Cardiac septum (tissue), 1 donor: ENCODE measurements at places on chromosomes 3 and 15. TPM values are rescaled to one million over a fixed set of nuclear protein-coding genes. Genes with fewer than 3 reads are reported as not detected.
A peak's percentile ranks its signal among the peaks of the same experiment; 100 is the strongest.

DNA sequence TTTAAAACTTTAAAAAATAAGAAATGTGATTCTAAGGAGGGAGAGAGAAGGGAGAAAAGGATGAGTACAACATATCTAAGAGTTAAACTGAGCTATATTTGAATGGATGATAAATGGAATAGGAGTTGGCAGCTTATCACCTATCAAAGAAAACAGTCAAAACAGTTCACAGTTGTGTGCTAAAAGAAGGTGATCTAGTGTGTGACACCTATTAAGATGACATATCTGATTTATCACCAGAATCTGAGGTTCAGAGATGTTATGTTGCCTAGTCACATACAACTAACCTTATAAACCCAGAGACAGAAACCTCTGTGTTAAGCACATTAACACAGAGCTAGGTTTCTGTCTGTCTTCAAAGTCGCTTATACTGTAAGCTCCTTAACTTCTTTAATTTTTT, 3.0 kb downstream of the ATP13A3 start:
- no peak for DNase-seq

DNA sequence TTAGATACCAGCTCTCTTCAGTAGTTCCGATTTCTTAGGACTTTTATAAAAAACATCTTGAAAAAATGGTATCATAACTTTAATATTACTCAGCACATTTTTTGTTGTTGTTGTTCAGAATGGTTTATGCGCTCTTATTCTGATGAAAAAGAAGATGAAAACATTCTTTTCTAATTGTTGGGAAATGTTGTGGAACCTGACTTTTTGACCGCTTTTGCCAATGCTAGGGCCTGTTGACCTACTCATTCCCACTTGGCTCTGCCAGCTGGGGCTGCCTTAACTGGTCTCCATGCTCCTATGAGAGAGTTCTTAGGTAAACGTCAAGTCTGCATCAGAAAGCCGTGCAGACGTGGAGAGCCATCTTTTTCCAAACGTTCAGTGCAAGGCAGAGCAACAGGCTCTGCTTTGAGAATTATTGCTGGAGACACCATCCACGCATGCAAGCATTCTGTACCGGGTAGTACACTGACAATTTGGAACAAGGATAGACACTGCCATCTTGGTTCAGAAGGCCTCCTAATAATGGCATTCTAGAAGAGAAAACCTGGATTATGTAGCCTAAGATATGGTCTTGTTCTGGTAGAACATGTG, 176.8 kb downstream of the GHSR start:
- no peak for DNase-seq

- DNase-seq: no peak
Measured at GRCh38 chr3:65538101-65538500, 500.6 kb downstream of the MAGI1 start.

DNA sequence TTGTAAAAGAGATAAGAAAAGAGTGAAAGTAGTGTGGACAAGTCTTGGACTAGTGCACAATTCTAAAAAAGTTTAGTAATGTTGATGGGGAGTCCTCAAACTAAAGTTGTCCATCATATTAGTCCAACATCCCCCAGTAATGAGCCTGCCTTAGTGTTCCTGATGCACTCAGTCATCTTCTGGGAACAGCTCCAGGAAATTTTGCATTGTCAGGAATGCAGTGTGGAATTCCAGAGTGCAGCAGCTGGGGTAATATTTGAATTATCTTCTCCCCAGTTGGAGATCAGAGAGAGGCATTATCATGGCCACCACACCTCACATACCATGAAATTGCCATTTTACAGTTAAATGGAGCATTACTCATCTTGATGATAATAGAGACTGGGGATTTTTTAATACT, 528.8 kb upstream of the NAALADL2 start:
- DNase-seq: no peak

IL5RA gene
- total RNA-seq: 0.40 TPM

NCEH1 gene
- total RNA-seq: 18.5 TPM

DNA sequence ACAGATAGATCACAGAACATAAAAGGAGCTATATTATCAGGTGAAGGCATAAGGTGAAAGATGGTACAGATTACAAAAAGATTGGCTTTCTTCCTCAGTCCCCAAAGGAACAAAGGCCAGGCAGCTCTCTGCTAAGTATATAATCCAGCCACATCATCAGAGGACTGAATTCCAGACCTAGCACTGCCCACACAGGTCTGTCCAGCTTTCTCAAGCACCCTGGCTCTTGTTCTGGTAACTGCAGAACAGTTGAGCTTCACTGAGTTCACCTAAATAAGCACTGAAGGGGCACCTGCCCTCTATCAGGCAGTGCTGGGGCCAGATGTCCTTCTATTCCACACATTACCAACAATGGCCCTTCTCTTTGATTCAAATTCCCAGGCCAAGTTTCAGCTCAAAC, 6.3 kb downstream of the DUOXA1 start:
- DNase-seq: no peak

FBXL22 gene
- total RNA-seq: 23.1 TPM

TRH gene
- total RNA-seq: not detected

THBS1 gene
- total RNA-seq: 283 TPM

- DNase-seq: no peak
Measured at GRCh38 chr15:78565951-78566774, 843 bp downstream of the CHRNA5 start.

ZCWPW2 gene
- total RNA-seq: 2.1 TPM

DNA sequence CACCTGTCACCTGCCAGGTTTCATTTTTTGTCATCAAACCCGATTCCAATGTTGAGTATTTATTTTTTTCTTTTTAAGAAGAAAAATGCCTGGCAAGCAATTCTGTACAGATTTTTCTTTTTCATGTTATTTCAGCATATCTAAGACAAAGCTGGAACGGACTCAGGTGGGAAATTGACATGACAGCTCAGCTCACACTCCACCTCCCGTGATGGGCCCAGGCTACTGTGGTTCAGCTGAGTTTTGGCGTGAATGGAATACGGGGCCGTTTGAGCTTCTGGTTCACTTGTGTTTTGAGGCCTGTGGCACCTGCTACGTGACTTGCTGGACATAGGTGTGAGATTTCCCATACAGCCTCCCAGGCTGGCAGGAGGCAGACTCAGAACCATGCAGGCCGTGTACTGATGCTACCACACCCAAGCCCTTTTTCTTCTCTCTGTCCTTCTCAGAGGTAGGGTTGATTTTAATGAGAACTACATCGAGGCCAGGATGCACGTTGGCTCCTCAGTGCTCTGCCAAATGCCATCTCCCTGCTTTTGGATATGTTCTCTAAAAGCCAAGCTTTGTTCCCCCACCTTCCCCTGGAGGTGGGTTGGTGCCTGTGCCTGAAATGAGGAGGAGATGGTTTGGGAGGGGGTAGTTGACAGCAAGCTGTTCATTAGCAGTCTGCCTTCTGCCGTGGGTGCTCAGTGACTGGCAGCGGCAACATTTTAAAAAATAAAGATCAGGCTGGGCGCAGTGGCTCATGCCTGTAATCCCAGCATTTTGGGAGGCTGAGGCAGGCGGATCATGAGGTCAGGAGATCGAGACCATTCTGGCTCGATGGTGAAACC, 48.7 kb downstream of the TRAK1 start:
- no peak for DNase-seq

UNC13C gene
- total RNA-seq: 0.32 TPM

DNA sequence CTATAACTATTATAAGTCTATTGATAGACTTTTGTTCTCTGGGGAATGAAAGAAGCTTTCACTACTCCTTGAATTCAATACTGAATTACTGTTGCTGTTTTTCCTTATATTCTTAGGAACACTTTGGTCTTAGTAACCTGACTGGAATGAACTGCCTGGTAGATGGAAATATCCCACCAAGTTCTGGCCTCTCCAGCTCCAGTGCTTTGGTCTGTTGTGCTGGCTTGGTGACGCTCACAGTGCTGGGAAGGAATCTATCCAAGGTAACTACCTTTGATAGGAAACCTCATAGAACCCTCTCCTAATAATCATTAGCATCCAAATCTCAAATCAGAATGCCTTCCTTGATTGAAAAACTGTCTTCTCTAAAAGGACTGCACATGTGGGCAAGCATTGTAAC, 69.1 kb downstream of the GALK2 start:
- DNase-seq: no peak

DNA sequence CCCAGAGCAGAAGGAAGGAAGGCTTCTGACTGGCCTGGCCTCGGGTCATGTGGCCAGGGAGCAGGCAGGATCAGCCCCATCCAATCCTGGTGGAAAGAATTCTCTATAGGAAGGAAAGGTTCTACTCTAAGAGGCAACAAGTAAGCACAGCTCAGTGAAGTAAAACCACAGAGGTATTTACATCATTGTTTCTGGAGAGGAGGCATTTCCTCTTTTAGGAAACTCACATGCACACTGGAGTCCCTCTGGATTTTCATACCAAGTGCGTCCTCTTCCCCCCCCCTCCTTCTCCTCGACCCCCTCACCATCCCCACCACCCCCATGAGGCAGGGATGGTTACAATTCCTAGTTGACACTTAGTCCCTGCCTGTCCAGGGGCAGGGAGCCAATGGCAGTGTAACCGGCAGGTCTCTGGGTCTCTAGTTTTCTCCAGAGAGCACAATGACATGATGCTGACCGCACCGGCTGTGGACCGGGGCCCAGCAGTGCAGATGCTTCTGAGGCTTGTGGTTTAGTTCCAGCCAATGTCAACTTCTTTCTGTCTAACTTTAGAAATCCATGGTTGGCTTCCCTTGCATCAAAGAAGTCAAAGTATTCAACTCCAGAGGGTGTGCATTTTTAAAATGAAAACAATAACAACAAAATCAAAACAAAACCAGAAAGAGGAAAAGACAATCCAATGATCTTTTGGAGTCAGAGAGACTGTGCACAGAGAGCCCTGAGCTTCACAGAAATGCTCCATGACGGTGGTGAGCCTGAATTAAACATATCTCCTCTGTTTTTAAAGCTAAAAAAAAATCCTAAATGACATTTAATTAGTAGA, 230.3 kb upstream of the TLE3 start:
- DNase-seq: no peak

GRCh38 chr15:70875001-70875782, 17.0 kb downstream of the THAP10 start:
- no peak for DNase-seq

DNA sequence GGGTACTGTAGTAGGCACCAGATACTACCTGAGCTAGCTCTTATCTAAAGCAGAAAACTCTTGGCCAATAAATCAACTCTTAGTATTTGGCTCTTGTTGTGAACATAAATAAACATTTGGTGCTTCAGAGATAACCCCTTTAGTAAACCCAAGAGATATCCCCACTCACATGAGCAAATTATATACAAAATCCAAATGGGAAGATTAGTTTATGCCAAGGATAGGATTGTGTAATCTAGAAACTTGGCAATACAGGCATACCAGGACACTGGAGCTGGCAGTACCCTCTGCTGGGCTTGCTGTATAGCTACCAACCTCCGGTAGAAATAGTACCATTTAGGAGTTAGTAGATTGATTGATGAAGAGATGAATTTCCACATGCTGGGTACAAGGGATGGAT, 127.0 kb downstream of the LIPC start:
- DNase-seq: no peak

DNA sequence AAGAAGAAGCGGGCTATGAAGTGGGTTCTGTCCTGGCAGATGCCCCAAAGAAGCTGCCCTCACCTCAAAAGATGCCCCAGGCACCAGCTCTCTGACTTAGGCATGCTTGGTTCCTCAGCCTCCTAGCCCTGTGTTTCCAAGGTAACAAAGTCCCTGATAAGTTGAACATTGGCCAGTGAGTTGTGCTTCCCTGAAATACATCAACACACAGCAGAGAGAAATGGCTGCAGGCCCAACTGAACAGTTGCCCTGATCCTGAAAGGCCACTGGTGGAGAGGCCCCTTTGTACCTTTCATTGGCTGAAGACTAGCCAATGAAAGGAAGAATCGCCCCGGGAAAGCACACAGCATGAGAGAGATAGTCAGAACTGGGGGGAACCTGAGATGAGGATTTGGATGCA, 169.9 kb upstream of the CTNNB1 start:
- no peak for DNase-seq

DNA sequence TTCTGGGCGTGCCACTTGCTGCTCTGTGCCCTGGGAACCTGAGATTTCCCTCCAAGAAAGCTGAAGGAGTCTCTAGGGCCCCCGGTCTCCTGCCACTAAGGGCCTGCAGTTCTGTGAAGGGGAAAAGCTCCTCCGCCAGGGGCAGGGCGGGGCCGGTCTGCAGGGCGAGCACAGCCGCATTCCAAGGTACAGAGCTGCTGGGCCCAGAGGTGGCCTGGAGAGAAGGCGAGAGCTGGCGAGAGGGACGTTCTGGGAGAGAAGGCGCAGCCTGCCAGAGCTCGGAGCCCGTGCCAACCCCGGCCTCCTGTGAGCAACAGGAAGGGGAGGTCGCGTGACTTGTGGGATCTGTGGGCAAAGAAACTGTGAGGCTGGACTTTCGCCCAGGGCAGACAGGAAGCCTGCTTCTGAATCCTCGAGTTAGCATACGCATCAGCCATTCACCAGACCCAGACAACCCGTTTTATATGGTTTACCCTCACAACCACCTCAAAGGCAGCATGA, 500.4 kb downstream of the SHQ1 start:
- no peak for DNase-seq

- DNase-seq: no peak
Measured at GRCh38 chr3:119497820-119498185, 544 bp upstream of the TIMMDC1 start.

GOLGA8Q gene
- total RNA-seq: 1.1 TPM

GRCh38 chr3:186828340-186828739, 14.2 kb upstream of the ADIPOQ start:
- peak; percentile 26 for DNase-seq

DNA sequence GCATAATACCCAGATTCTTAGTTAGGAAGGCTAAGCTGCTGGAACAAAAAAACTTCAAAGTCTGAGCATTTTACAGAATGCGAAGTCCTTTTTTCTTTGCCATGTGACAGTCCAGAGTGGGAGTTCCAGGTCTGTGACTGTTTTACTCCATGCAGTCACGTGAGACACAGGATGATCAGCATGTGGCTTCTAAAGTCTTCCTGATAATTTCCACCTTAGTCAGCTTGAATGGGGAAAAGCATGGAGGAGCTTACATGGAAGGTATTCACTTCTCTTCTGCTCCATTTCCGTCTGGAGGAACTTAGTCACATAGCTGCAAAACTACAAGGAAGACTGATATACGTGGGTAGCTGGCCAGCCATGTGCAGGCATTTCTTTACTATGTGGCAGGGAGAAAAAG, 1.7 kb downstream of the SNTN start:
- DNase-seq: no peak

ALDH1L1 gene
- total RNA-seq: 26.8 TPM

DNA sequence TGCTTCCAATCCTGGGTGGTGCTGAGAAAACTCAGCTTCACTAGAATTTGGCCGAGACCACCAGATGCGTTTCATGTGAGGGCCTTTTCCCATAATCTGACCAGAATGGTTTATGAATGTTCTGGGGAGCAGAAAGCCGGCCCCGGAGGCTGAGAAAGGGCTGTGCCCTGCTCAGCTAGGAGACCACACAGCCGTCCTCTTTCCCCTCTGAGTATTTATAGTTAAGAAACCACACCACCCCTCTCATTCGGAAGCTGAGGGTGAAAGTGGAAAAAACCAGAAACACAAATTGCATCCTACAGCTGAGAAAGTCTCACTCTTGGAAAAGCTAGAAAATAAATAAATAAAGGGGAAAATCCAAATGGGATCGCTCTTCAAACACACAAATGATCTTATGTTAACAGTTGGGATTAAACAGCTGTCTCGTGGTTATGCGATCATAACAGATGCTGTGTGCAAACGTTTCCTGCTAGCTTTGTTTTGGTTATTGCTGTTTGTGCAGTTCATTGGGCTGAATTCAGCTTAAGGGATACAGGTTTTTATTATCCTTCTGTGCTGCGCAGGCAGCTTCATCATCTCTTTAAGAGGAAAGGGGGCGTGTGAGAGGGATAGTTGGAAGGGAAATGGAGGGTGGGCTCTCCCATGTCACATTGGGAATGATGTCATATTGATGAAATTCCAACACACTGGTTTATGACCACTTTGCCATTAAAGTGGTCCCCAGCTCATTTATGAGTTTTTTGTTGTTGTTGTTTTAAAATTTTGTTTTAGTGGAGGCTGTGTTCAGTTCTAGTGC, 1026.2 kb upstream of the NR2F2 start:
- DNase-seq: no peak
